ENCODE measurements at places on chromosomes 4 and X.

DNA sequence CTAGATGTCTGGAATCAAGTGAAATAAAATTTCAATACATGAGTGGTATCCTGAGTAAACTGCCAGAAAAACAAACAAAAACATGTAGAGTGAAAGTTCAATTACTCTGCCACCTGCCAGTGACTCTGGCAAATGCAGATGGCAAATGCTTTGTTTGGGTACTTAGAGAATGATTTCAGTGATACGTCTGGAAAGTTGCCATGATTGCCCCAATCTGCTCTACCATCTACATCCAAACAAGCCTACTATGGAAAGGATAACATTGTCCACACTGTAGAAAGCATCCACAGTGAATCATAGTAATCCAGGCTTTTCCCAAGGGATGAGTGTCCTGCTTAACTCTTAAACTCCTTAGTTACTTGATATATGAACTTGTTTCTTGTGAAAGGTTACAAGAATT is 3.4 kb downstream of the SPATA4 start:
- no peak for DNase-seq

- DNase-seq: no peak
Measured at GRCh38 chrX:153651540-153652079, 4.6 kb downstream of the DUSP9 start.

DNA sequence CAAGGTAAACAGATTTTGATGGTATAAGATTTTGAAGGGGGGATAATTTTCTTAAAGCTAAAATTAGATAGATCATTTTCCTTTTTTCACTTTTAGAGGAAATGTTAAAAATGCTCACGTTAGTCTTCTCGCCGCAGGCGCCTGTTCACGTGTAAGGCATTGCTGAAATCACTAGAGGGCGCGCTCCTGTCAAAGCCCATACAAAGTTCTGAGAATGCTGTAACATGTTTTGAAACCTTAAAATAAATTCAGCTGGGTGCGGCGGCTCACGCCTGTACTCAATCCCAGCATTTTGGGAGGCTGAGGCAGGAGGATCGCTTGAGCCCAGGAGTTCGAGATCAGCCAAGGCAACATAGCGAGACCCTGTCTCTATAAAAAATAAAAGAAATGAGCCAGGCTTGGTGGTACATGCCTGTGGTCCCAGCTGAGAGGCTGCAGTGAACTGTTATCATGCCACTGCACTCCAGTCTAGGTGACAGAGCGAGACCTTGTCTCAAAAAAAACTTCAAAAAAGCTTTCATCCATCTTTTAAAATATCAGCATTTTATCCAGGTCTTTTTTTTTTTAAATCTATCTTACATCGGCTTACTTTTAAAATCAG is 138.0 kb downstream of the RBMX2 start:
- peak; percentile 12 for DNase-seq

DNA sequence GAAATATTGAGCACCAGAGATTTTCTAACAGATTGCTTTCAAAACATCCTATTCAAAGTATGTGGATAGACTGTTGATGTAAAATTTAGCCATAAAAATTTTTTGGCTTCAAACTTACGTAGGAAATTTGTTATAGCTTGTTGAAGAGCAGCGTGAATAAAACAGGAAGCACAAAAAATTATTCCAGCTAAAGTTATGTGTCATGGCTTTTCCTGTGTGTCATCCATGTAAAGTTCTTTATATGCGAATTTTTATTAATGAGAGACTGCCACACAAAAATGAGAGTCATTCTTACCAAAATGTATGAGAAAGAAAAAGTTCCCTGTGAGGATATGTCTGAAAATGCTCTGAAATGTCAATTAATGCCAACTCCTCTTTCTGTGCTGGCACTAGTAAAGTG is 19.5 kb downstream of the EPGN start:
- no peak for DNase-seq

DNA sequence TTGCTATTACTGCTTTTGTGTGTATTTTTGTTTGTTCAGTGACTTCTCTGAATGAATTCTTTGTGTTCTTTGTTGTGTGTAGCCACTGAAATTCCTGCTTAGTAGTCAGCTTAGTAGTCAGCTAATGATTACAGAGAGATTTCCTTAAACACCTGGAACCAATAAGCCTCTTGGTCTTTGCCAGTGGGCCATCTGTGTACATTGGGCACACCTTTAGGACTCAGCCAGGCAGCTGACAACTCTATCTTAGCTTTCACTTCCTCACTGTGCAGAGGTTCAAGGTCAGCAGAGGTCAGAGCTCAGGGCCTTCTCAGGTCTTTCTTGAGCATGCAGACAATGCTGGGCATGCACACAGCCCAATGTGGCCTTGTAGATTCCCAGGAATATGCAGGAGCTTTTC is 59.3 kb downstream of the RWDD4 start:
- DNase-seq: no peak

DNA sequence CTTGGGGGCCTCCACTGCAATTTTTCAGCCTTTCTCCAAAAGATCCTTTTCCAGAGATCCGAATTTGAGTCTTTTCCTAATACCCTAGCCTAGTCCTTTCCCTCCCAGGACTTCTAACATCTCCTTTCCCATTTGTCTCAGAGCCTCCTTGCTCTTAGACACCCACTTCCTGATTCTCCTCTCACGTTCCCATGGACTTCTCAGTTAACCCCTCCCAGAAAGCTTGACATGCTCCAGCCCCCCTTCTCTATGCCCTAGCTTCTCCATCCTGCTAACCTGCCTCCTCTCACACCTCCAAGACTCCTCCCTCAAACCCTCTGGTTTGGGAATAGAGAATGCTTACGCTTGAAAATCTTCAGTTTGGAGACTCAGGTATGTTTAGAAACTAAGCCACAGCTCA is 2.5 kb downstream of the UBA1 start:
- DNase-seq: no peak

DNA sequence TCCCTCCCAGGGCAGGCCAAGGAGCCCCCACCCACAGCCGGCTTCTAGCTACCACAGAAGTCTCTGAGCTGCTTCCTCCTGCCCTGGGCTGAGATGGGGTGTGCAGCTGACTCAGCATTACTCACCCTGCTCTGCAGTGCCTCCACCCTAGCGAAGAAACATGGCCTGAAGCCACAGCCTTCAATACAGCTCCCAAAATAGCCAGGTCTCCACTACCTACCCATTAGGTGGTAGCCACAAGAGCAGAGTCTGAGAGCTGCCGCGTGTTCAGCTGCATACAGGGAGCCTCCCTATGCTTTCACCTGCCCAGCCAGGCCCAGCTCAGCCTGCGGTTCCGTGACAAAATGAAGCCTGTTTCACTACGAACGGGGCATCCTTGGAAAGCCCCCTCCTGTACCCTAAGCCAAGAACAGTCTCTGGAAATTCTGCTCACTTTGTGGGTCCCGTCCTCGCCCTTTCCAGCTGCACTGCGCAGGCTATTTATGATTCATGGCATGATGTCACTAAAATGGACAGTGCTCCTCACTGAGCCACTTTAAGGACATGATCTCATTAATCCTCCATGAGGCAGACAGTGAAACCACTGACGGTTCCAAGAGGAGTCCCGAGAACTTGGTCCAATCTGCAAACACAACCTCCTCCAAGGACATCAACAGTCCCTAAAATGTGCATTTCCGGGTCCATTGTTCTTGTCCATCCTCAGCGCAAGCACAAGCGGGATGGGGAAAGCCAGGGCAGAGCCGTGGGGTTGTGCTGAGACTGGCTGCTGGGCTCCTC is 20.2 kb downstream of the WDR1 start:
- peak; percentile 60 for DNase-seq

Measured in ovary (tissue), 10 donors.